ENCODE measurements at places on chromosomes 6 and 20. TPM values are rescaled to one million over a fixed set of nuclear protein-coding genes. Genes with fewer than 3 reads are reported as not detected.

DNA sequence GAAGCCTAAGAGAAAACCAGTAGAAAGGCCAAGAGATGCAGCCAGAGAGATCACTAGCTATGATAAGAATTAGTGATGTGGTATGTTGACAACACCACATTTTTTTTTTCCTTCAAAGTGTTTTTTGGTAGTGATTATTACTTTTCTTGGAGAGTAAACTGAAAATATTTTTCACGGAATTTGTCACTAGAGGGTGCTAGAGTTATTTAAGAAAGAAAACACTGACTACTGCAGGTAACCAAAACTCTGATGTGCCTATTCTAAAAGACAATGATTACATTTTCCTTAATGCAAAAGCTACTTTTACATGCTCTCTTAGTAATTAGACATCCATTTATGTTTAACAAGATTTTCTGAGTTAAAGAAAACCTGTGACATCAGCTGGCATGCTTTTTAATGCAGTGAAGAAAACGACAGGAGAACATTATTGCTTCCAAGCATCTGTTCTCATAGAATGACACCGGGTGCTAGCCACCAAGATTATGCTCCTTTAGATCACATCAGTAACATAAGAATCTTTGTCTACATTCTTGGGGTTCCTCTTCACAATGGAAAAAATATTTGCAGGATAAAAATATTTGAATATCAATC, 28.8 kb downstream of the RWDD2A start:
- peak; percentile 25 for DNase-seq

DNA sequence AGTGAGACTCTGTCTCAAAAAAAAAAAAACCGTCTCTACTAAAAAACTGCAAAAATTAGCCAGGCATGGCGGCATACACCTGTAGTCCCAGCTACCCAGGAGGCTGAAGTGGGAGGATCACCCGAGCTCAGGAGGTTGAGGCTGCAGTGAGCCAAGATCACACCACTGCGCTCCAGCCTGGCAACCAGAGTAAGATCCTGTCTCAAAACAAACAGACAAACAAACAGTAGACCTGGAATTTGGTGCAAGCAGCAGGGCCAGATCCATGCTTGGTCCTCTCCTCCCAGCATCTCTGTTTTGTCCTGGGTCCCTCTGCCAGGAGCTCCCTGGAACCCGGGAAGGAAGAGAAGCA, 11.6 kb downstream of the RIPOR3 start:
- DNase-seq, result no peak

The LAMA2 gene
- 0.73 TPM for total RNA-seq

GRCh38 chr6:168273441-168274036, 46.0 kb downstream of the DACT2 start:
- DNase-seq, result no peak

DNA sequence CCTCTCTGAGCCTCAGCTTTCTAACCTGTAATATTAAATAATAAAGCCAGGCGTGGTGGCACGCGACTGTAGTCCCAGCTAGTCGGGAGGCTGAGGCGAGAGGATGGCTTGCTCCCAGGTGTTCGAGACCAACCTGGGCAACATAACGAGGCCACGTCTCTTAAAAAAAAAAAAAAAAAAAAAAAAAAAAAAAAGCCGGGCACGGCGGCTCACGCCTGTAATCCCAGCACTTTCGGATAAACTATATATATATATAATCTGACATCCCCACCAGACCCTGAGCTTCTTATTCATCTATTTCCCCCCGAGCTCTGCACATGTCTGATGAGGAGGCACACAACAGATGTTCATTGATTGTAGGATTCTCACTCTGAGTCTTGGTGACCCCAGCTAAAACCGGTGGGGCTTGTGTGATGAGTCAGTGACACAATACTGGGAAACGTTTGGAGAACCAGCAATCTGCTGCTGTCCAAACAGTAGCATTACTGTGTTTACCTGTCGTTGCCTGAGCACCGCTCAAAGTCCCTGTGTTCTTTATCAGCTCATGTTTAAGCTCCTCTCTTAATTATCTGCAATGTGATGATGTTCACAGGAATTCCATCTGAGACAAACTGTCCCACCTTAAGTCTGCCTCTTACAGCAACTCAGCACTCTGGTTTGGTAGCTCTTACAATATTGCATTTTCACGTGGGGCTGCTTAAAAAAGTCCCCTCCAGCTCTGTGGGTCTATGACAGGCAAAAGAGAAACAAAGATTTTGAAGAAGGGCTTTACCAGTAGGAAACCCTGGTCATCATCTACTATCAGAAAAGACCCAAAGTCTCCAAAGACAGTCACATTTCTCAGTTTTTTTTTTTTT, 1.0 kb upstream of the SPATA2 start:
- peak; percentile 83 for DNase-seq

The NRSN1 gene
- total RNA-seq, result not detected

DNA sequence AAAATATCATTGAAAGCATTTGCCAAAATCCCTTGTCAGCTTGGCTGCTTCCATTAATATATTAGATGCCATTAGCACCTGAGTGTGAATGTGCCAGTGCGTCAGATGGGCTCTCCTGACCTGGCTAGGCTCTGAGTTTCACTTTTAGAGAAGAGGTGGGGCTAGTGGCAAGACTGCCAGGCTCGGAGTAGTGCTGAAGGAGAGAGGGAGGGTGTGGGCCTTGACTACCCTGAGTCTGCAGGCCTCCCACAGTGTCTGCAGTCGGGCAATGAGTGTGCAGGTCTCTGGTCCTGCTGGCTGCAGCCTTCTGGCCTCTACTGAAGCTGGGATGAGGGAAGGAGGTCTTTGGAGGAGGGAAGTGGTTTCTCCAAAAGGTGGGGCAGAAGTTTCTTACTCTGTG, 34.6 kb upstream of the PNPLA1 start:
- DNase-seq, result no peak

The NOTCH4 gene
- total RNA-seq, result 0.45 TPM

DNA sequence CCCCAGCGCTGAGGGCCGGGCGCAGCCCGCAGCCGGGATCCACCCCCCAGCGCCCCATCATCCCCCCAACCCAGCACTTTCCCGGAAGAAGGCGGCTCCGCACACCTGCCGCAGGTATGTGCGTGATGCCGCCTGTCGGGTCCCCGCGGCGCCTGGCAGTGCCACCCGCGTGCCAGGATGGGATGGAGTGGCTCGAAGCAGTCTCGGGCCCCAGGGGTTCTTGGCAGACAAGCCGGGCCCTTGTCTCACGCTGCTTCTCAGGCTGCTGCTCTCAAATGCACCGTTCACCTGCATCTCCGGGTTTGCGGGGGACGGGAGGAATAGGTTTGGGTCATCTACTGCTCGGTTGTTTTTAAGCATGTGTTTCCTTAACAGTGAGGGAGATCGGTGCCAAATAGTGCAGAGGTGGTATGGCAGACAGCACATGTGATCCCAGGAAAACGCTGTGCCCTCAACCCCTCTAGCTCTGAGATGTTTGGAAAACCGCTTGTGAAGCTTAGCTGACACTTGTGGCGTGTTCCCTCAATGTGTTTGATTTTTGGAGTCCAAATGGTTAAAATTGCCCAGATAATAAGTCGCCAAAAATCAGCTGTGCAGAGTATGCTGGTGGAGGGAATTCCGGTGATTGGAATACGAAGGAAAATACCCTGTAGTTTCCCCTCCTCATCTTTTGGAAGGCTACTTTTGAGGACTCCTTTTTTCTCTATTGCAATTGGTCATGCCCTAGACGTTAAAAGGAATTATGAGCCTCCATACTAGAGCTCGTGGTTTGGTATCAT, 926 bp downstream of the MYLIP start:
- DNase-seq, result peak; percentile 29

GRCh38 chr6:113651920-113652319, 205.2 kb upstream of the MARCKS start:
- no peak for DNase-seq

The SLPI gene
- total RNA-seq, result 129 TPM

DNA sequence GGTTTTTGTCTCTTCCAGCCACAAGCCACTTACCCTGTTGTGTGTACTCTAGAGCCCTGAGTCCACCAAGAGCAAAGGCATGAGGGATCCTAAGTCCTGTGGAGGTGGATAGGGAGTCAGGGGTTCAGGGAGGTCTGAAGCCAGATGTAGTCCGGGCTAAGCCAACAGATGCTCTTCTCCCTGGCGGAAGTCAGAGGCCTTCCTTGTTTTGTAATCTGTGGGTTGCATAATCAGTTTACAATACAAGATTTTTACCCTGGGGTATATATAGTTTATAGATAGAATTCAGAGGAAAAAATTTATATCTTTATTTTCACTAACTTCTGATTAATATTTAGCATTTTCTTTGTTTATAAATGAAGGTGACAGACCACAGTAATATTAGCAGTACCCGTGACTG, 9.2 kb downstream of the LAMP5 start:
- no peak for DNase-seq

The SLC17A1 gene
- not detected for total RNA-seq

The SLC22A16 gene
- total RNA-seq, result under 0.01 TPM

The GPX5 gene
- total RNA-seq, result not detected

DNA sequence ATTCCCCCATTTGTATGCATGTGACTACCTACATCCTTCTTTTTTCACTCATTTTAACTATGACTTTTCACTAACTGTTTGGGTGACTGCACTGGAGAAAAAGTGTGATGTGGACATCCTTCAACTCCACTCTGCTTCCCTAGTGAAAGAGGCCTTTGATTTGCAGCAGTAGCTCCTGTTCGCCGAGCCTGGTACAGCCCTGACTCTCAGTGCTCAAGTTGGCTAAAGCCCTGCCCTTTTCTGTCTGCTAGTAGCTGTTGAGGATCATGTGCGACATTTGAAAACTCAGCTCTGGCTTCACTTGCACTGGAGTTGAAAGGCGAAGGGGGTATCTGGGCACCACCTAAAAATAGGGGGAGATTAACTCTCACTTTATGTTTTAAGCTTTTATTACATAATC, 42.1 kb downstream of the DAAM2 start:
- DNase-seq, result no peak

The DEFB124 gene
- not detected for total RNA-seq

DNA sequence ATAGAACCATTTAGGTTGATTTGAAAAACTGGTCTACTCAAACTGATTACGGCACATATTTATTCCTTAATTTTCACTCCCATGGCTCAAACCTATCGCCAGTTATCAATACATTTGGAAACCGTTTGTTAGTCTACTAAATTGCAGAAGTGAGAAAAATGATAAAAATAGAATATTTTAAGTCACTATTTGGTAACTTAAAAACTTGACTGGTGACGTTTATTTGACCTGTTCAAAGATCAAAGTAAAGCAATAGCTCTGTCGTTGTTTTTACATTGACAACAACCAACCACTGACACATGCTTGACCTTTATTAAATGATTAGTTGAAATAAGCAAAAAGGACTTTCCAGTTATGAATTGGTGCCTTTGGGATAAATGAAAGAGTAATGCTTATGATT, 402.9 kb upstream of the MAP3K7 start:
- no peak for DNase-seq

The RNF144B gene
- 74.7 TPM for total RNA-seq

The ETV7 gene
- 0.64 TPM for total RNA-seq

- no peak for DNase-seq
Observed at GRCh38 chr6:52858416-52858815, 17.8 kb upstream of the GSTA5 start.

- no peak for DNase-seq
Observed at GRCh38 chr20:15494851-15495250, 1078.4 kb downstream of the KIF16B start.

The NRN1 gene
- 0.17 TPM for total RNA-seq

The MMP24 gene
- 6.8 TPM for total RNA-seq

The BACH2 gene
- 4.5 TPM for total RNA-seq

GRCh38 chr6:34941421-34941820, 52.4 kb downstream of the ANKS1A start:
- no peak for DNase-seq

- DNase-seq, result no peak
Observed at GRCh38 chr20:61486198-61486597, 234.1 kb downstream of the CDH4 start.

DNA sequence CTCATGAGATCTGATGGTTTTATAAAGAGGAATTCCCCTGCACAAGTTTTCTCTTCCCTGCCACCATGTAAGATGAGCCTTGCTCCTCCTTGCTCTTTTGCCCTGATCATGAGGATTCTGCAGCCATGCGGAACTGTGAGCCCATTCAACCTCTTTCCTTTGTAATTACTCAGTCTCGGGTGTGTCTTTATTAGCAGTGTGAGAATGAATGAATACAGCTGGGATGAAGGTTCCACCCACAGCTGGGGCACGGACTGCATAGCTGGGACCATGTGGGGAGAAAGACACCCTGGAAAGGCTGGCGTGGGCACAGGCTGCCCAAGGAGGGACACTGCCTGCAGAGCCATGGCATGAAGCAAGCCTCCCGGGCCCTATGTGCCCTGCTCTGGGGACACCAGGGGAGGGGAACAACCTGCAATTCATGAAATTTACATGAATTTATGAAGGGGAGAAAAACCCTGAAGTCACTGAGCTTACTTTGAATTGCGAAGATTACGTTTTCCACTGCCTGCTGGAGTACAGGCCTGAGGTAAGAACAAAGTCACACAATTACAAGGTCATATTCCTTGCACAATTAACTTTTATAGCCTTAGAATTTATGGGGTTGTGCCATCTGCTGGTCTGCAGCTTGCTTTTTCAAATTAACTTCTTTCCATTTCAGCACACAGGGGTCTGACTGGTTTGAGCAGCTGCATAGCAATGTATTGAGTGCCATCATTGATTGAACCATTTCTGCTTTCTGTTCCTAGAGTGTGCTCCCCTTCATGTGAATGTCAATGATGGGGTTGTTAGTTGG, 46.2 kb downstream of the SLC22A1 start:
- DNase-seq, result no peak

DNA sequence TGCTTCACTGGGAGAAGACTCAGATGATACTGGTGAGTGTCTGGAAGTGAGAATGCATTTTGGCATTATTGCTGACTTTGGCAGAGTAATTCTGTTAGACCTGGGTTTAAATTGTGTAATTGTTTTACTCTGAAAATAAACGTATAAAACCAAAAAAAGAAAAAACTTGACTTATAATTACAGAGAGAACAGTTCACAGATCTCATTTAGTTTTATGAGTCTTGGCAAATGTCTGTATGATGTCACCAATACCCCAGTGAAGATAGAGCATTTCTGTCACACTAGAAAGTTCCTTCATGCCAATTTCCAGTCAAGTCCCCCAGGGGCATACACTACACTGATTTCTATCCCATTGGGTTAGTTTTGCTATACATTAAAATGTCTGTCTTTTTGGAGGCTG, 67.3 kb downstream of the SMAP1 start:
- no peak for DNase-seq

The EPHA7 gene
- total RNA-seq, result not detected

GRCh38 chr20:37229357-37229756, 32.3 kb downstream of the GHRH start:
- no peak for DNase-seq

DNA sequence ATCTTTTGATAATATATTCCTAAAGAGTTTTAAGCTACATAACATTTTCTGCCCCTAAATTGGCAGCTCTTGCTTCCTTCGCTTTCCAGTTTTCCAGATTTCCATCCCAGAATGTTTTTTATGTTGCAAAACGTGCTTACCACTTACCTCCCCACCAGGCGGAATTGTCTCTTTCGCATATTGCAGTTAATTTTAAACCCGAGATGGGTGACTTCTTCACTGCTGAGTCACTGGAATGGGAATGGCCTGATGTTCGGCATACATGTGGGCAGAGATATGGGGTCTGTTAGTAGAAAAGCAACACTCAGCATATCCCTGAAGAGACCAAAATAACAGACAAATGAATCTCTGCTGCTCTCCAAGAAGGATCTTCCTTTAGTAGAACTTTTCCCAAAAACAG, 491.2 kb downstream of the PREX1 start:
- no peak for DNase-seq

The HSPA12B gene
- total RNA-seq, result not detected

All from mammary epithelial cell (primary cell).